ENCODE measurements at places on chromosomes 5 and 9.

DNA sequence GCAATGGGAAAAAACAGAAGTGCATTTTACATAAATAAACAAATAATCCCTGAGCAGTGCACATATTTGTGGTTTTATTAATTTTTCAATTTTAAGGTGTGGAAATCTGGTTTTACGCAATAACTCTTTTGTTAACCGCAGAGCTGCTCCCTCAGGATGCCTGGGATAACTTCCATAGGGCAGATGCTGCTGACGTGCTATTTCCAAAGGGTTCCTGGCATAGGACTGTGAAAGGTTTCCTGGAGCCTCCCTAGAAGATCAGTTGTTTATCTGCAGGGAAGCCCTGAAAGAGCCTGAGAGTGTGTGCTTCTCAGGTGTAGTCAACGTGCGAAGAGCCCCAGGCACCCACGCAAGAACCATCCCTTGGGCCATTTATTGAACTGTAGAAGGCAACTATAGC is 443.5 kb downstream of the PLK2 start:
- no peak for DNase-seq

GRCh38 chr5:141412854-141413539 is at the start of gene PCDHGA10:
Gene PCDHGA10, plus strand, starts transcription at chr5:141412987. Its CDS starts 189 bp downstream, at chr5:141413176.
- peak; percentile 7 for DNase-seq

DNA sequence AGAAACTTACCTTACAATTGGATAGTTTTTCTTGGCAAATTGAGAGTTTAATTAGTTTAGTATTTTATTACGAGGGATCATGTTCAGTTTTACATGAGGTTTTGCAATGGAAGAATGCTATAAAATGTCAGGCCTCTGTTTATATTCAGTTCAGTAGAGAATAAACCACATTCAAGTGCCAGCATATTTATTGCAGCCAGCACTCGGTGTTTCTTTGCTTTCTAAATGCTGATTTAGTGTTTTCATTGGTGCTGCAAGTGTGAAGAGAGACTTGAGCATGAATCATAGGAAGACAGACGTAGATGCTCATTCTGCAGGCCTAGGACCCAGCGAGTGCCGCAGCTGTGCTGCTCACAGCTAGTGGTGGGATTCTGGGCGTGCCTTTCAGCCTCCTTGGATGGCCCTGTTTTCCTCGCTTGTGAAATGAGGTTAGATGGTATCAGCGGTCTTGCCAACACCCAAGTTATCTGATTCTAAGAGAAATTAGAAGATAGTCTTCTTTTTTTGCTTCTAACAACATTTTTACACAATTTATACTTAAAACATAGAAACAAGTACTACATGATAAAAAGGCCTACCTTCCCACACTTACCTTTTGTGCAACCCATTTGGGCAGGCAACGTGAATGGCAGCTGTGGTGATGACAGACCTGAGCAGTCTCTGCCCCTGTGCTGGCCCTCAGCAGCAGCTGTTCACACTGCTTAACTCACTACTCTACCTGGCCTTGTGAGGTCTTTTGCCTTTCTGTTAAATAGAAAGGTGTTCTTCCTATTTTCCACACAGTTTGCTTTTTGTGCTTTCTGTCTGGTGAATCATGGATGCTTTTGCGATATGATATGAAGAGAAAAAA is 26.8 kb upstream of the TNFAIP8 start:
- no peak for DNase-seq

GRCh38 chr5:55918087-55919035 is 67.2 kb downstream of the IL31RA start:
- no peak for DNase-seq

DNA sequence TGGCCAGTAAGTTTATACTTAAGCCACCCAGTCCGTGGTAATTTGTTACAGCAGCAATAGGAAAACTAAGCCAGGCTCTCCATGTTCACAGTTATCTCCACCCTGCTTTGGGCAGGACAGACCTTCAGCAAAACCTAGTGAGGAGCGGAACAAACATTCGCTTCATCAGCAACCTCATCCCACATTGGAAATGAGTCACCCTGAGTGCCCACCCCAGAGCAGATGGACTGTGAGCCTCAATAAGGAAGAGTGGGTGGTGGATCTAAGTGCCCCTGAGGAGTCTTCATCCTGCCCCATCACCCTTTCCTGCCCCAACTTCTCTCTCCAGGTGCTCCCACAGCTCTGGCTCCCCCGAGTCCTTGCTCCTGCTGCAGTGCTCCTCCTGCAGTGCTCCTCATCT is 78.8 kb downstream of the FSTL4 start:
- DNase-seq = no peak

DNA sequence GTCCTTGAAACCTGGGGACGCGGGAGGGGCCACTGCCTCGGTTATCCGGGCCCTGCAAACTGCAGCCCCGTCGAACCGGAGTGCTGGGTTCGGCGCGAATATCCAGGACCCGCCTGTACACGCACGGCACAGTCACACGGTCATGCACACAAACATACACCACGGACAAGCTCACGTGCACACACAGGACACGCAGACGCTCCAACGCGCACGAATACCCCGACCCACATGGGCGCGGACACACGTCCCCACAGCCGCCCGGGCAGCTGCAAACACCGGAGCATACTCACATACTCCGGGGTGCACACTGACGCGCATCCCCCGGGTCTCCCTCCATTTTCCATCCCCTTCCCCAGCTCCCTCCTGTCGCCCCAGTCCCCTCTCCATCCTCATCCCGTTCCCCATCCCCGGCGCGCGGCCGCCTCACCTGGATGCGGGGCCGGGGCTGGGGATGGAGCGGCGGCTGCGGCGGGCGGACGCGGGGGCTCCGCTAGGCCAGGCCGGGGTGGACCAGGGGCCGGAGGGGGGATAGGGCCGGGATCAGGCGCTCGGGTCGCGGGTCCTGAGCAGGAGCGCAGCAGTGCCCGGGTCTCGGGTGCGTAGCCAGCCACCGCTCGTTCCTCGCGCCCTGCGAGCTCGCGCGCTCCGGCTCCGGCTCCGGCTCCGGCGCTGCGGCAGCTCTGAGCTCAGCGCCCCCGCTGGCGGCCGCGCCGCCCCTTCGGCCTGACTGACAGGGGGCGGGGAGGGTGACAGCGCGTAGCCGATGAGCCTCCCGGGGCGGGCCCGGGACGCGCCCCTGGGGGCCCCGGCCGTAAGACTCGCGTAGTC is at the start of the genes EIF4E1B and SNCB:
Gene EIF4E1B (plus strand): TSS at position 823 of the 828 bp plus-strand sequence. CDS start 12,113 bp downstream, outside the sequence.
Gene SNCB (minus strand): TSS at position 682 of the 828 bp plus-strand sequence. CDS start 880 bp downstream, outside the sequence.
- peak; percentile 46 for DNase-seq

DNA sequence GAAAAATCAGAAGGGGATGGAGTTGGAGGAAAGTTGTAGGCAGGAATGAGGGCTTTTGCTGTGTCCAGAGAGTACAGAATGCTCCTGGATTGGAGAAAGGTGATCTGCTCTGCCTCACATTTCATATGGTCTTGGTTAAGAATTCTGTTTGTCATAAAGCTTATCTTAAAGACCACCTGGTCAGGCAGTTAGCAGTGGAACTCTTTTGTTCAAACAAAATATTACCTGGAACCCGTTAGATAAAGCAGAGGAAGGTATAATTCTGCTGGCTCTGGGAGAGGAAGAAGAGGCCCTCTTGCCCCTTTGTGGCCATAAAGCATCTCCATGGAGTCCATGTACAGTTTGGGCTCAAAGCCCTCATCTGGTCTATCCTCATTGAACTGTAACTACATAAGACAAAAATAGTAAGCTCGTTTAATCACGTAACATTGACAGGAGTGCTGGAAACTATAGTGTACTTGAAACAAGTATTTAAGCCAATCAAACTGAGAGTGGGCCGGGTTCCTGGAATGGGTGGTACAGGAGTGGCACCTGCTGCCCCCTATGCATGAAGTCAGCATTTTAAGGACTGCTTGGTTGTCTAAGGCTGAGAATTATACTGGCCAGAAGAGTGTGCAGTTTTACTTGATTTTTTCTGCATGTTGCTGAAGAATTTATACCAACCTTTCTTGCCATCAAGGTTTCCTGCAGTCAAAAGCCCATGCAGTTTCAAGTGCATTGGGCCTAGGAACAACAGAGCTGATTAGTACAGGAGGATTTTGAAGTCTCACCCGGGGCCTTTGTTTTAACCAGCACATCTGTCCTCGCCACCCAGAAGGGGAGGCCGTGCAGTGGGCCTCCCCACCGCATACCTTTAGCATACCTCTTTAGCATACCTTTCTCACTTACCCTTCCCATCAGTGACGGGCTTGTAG is 39.9 kb downstream of the STXBP1 start:
- peak; percentile 49 for DNase-seq

DNA sequence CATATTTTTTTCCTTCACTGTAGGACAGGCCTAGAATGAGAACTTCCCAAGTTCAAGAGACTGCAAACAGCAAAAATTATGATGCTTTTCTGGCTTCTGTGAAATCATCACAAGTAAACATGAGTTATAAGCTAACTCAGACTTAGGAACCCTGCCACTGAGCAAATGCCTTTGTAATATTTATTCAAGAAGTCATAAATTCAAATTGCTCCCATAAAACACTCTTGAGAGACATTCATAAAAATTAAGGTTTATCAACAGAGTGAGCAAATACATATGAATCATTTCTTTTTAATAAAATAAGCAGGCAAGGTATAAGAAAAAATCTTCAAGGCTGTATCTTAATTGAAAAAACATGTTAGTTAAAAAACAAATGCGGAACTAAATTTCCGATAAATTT is 124.2 kb downstream of the GNA14 start:
- no peak for DNase-seq

- no peak for DNase-seq
Observed at GRCh38 chr5:166349046-166349445, 1942.4 kb upstream of the WWC1 start.

DNA sequence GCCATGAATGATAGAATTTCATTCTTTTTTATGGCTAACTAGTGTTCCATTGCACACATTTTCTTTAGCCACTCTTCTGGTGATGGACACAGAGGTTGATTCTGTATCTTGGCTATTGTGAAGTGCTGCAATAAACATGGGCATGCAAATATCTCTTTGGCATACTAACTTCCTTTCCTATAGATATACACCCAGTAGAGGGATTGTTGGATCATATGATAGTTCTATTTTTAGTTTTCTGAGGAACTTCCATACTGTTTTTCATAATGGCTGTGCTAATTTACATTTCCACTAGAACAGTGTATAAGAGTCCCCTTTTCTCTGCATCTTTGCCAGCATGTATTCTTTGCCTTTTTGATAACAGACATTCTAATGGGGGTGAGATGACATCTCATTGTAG is 50.4 kb upstream of the CDK5RAP2 start:
- no peak for DNase-seq

DNA sequence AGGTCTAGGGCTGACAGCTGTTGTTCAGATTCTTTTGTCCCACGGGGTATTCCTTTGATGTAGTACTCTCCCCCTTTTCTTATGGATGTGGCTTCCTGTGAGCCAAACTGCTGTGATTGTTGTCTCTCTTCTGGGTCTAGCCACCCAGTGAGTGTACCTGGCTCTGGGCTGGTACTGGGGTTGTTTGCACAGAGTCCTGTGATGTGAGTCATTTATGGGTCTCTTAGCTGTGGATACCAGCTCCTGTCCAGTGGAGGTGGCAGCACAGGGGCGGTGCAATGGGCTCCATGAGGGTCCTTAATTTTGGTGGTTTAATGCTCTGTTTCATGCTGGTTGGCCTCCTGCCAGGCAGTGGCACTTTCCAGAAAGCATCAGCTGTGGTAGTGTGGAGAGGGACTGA is 161.3 kb downstream of the CAVIN4 start:
- DNase-seq = no peak

DNA sequence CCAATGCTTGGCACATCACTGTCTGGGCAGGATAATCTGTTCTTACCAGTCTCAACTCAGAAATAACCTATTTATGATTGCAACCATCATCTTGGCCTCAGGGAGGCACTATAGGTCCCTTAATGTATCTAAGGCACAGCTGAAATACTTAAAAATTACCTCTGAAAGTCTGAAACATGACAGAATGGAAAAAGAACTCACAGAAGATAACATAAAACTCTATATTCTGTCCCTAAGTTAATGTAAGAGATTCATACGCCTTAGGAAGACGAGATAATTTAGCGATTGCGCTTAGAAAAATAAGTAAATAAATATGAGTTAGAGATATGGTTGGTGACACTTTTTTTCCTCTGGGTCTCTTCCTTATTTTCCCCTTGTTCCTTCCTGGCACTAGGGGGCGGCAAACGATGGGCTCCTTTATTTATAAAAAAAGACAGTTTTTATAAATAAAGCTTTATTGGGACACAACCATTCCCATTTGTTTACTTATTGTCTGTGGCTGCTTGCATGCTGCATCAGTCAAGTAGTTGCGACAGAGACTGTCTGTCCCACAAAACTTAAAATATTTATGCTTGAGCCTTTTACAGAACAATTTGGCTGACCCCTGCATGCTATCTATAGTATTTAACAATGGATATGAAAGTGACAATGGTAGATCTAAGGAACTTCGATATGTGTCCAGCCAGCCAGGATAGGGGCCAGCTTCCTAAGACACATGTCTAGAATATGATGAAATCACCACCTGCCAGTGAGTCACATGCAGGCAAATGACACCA is 79.6 kb downstream of the PDE4D start:
- peak; percentile 52 for DNase-seq

DNA sequence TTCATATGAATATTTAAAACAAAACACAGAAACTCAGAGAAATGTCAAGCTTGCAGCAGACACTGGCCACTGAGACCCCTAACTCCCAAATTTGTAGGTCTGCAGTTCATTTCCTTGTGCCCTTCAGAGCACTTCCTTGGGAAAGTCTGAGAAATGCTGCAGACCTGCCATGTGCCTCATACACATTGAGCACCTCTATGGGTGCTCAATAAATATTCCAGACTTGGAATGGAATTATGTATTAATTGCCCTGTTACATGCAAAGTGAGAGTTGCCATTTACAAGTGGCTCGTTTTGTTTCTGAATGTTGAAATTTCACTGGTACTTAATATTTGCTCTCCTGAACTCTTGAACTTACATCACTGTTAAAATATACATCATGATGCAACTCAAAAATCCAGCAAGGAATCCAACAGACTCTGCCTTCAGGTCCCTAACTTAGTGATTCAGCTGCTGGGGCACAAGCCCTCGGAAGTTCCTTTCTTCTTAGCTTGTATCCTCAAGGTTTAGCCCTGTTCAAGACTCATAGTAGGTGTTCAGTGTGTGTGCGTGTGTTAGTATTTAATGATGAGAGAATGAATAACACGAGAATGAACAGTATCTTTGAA is 90.6 kb downstream of the PTCD2 start:
- DNase-seq = no peak

GRCh38 chr5:44868541-44868940 is 59.8 kb downstream of the MRPS30 start:
- no peak for DNase-seq

DNA sequence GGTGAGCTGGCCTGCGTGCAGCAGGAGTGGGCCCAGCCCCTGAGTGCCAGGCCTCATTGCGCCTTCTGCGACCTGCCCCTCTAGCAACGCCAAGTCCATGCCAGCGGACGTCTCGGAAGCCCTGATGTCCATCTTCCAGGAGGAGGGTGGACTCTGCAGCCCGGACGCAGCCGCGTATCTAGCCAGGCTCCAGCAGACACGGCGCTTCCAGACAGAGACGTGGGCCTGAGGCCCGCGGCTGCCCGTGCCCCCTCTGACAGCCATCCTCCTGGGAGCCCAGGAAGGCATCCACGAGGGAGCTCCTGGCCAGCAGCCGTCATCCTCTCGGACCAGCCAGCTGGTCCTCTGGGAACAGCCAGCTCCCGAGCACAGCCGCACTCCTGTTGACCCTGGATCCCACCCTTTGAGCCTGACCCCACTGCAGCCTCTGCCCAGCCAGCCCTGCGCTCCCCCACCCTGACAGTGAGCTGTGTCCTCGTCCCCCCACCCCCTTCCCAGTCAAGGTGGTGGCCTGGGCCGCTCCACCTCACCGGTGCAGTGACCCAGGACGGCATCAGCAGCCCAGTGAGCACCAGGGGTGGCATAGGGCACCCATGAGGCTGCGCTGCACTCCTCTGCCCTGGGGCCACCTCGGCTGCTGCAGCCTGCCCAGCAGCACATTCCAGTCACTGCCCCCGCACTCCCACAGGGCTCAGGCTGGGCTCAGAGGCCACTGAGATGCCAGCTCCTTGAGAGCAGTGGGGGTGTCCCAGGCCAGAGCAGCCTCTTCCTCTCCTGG is 5.7 kb downstream of the RNF208 start:
- DNase-seq = no peak

All from NCI-H510A treated with DMSO at 0.1 percent for 48 hours (cell line).